ENCODE measurements at places on chromosomes 7 and 10. TPM values are rescaled to one million over a fixed set of nuclear protein-coding genes. Genes with fewer than 3 reads are reported as not detected.
A peak's percentile ranks its signal among the peaks of the same experiment; 100 is the strongest.

DNA sequence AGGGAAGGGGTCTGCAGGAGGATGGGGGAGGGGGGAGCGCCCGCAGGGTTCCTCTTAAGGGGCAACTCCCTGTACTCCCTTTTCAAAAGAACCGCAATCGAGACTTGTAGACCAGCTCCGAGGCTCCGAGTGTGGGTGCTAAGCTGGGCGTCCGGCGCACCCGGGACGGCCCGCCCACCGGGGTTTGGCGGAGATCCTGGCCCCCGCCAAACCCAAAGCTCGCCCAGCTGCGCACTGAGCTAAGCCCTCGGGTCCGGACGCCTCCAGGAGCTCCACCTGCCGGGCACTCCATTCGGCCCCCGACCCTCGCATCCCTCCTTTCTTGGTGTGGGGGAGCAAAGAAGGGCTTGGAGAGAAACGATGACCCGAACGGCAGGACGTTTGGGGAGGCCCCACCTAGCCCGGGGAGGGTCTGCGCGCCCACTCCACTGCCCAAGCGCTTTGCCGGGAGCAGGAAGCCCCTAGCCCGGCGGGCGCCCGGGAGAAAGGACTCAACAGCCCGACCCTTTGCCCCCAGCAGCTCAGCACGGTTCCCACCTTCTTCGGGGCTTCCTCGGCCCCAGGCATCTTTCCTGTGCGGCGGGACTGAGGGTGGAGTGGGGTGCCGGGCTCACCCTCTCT lies 651 bp downstream of the AFAP1L2 start:
- no peak for DNase-seq

DNA sequence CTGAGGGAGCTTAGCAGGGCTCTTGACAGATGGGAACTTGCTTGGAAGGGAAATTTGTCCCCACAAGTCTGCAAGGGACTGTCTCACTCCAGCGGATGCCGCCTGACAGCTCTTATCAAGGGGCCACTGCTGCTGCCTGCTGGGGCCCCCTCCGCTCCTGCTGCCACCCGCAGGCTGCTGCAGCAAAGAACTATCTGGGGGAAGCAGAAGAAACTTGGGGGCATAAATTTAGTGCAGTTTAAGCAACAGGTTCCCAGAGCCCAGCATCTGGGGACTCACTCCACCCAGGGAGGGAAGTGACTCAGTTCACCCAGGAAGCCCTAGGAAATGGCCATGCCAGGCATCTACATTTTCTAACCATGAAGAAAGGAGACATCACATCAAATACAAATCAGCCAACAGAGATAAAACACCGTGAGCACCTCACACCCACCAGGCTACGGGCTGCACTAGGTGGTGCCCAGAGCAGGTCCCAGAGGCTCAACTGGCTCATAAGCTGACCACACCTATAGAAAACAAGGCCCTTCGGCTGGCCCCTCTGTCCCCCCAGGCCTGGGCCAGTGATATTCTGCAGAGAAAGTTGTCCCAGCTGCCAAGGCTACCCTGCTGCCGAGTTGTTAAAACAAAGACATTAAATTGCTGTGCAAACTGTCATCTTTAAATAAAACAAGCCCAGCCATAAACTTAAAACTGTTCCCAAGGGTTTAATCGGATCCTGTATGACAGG lies 3.7 kb downstream of the RGS10 start:
- no peak for DNase-seq

DNA sequence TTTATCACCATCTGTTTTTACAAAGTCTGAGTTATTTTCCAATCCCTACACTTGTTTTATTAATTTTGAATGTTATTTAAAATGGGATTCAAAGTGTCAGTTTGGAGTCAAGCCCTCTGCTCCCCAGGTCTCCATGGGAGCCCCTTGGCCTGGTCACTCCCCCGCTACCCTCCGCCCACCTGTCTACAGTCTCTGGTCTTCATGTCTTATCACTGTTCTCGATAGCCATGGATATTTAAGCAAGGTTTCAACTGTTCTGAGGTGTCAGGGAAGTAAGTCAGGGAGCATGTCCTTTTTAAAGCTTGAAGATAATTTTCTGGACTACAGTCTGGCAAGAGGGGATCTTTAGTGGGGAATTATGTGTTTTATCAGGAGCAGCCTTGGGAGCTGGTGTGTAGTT lies 19.1 kb upstream of the HPS1 start:
- DNase-seq, result no peak

DNA sequence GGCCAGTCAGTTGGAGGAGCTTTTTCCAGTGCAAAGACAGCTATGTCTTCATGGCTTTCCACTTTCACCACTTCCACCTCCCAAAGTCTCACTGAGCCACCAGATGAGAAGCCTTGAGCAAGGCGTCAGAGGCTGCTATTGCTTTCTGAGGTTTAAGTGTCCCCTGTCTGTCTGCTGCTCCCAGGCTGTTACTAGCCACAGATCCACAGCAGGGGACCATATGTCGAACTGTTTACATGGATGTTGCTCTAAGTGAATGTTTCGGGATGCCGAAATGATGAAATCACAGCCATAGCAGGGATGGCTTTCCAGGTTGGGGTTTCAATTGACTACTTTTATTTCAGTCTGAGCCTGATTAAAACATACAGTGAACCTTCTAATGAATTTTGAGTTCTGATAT lies 88.5 kb downstream of the AVL9 start:
- peak; percentile 94 for DNase-seq

The IRF5 gene
- 4.2 TPM for total RNA-seq

DNA sequence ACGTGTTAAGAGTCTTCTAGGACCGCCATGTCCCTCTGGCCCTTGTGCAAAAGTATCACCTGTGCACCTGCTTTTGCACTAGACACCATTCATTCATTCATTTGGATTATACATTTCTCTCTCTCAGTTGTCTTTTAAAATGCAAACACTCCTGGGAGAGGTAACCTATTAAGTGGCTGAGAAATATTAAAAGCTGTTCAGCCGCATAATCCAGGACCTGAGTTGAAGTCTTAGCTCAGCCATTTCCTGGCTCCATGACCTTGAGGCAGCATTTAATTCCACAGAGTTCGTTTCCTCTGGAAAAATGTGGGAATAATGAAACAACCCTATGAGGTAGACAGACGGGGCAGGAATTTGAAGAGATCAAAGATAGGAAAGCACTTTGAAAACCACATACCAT lies 251.6 kb downstream of the RPS24 start:
- no peak for DNase-seq

The OR9A2 gene
- total RNA-seq, result 0.20 TPM

DNA sequence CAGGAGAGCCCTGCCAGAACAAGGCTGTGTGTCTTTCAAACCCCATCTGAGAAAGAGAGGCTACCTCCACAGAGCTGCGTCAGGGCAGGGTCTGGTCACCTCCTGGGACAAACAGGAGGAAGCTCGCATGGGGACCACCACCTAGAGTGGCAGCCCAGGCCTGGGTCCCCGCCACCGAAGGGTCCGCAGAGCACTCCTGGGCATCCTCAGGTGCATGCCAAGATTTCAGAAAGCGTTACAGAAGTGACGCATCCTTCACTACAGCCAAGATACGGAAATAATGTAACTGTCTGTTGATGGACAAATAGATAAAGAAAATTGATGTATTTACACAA lies 42.6 kb downstream of the GSDME start:
- DNase-seq, result no peak

DNA sequence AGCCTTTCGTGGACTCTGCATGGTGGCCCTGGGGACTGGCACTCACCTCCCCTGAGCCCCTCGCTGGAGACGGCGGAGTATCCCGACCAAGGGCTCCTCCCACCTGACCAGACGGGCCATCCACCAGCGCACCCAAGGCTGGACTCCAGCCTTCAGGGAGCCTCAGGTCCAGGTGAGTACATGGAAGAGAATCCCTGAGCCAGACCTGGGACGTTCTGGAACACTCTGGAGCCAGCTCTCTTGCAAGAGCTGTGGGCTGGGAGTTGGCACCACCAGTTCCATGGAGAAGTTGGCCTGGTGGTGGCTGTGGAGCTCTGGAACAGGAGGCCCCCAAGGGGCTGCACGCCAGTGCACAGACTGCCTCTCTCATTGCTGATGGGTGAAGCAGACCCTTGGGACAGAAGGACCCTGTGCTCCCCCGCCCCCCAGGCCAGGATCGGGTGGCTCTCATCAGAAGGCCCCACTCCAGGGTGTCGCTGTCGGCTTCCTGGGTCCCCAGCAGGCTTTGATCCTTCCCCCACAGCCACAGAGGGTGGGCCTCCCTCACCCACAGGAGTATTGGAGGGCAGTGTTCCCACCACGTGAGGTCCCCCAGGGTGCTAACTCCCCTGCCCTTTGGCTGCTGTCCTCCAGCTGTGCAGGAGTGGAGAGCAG lies 189.9 kb downstream of the EBF3 start:
- no peak for DNase-seq

DNA sequence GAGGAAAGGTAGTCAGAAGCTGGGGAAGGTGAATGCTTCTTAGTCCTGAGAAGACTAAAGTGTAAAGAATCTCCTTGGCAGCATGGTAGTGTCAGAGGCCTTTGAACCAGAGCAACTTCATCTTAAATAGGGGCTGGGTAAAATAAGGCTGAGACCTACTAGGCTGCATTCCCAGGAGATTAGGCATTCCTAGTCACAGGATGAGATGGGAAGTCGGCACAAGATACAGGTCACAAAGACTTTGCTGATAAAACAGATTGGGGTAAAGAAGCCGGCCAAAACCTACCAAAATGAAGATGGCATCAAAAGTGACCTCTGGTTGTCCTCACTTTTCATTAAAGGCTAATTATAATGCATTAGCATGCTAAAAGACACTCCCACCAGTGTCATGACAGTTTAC lies 351.6 kb downstream of the LRRTM3 start:
- no peak for DNase-seq

- no peak for DNase-seq
These were observed 544.2 kb downstream of the CNTNAP2 start for GRCh38 chr7:146660839-146661238.

DNA sequence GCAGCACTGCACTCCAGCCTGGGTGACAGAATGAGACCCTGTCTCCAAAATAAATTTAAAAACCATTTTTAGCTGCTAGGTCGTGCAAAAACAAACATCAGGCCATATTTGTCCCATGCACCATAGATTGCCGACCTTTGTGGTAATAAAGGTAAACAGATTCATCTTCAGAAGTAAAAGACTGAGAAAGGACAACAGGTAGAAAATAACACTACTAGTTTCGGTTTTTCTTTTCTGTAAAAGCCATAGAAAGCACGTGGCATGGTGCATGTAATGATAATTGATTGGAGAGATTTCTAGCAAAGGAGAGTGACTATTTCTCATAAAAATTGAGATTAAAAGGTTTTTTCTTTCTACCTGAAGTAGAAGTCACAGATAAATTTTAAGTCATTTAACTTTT lies 93.9 kb downstream of the DNAH11 start:
- DNase-seq, result no peak

The WDFY4 gene
- 4.3 TPM for total RNA-seq

GRCh38 chr10:119412244-119413092 lies 130.1 kb downstream of the RGS10 start:
- DNase-seq, result peak; percentile 80

Measured in skin of body (tissue), 3 donors.